ENCODE measurements at places on chromosomes 5 and 9.

GRCh38 chr5:131883984-131884383 lies 61.5 kb downstream of the MEIKIN start:
- no peak for DNase-seq

DNA sequence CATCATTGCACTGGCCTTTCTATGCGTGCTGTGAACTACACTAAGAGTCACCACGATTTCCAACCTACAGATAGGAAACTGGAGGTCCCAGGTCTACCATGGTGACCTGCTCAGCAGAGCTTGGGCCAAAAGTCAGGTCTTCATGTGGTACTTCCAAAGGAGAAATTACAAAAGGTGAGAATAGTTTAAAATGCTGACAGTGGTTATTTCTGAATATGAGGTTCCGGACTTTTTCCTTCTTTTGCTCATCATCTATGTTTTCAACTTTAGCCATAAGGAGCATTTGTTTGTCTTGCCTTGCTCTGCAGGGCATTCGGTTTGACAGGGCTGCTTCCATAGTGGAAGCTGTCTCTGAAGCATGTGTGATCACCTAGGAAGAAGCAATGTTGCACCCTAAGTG lies 282.1 kb upstream of the IRX1 start:
- no peak for DNase-seq

DNA sequence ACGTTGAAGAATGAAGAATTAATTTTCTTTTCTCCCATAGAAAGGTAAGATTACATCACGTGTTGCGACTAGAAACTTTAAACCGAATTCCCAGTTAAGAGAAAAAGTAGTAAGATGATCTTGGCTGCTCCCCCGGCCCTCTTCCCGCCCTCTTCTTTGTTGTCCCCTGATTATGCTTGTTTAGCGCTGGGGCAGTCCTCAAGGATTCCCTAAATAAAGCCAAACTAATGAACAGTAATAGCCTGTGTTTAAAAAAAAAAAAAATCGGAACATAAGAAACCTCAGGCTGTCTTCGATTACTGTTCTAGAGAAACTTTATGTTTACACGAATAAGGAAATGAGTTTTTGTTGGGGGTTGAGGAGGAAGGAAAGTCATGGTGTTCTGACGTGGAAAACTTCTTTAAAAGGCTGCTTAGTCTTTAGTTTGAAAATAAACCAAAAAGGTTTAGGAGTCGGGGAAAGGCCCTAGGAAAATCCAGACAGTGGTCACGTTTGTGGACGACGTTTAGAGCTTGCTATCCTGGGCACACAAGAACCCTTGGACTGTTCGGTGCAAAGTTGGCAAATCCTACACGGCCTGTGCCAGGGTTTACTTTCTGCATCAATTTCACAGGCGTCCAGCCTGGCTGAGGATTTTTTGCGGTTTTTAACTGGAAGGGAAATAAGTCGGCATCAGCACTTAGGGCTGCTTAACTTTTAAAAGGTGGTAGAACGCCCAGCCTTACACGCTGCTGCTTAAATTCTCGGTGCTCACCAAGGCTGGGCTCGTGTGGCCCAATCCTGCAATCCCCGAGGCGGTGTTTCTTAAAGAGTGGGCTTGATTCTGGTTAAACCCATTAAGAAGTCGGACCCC lies 1.1 kb upstream of the MAT2B start:
- DNase-seq, result no peak

DNA sequence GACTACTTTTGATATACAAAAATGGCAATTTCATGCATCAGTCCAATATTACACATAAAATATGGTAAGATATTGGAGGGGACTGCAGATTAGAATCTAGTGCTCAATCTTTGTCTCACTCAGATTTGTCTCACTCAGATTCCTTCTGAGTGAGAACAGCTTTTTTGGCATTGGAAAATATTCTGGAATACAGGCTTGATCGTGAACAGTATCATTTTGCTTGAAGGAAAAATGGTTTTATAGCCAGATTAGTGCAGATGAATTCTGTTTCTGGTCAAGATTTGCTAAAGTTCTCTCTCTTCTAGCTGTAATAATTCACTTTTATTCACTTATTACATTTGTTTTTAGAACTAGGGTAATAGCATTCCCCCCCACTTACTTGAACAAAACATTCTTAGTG lies 51.2 kb downstream of the MAN2A1 start:
- no peak for DNase-seq

DNA sequence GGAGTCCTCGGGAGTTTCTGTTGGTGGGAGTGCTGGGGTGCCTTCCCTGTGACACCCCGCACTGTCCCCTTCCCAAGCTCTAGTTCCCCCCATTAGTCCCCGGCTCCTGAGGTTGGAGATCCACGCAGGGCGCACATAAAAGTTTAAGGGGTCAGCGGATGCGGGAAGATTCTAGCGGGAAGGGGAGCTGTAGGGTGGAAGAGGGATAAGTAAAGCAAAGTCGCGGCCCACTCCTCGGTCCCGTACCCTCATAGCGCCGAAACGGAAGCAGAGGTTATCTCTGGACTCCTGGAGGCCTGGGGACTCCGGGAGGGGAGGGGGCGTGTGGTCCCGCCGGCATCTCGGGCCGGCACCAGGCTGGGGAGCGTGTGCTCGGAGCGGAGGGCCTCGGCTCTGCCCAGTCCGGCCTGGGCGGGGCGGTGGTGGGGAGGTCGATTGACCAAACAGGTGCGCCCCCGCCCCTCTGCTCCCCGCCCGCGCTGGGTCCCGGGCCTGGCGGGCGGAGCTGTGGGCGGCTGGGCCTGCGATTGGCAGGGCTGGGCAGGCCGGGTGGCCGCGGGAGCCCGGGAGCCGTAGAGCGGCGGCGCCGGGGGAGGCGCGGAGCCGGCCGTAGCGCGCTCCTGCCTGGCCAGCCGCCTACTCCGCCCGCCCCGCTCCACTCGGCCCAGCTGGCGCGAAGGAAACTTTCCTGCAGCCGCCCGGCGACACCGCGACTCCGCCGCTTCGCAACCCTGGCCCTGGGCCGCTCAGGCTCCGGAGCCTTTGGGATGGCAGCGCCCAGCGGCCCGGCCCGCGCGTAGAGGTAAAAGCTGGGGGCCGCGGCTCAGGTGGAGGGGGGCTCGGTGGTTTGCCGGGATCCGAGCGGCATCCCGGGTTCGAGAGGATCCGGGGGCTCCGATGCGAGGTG lies 52.2 kb upstream of the DAB2IP start:
- no peak for DNase-seq

- no peak for DNase-seq
Observed at GRCh38 chr5:157610990-157611389, 35.4 kb upstream of the ADAM19 start.

- no peak for DNase-seq
Observed at GRCh38 chr5:4097199-4097598, 501.6 kb downstream of the IRX1 start.

- DNase-seq, result no peak
Observed at GRCh38 chr9:72538921-72539702, 17.7 kb downstream of the TMC1 start.

DNA sequence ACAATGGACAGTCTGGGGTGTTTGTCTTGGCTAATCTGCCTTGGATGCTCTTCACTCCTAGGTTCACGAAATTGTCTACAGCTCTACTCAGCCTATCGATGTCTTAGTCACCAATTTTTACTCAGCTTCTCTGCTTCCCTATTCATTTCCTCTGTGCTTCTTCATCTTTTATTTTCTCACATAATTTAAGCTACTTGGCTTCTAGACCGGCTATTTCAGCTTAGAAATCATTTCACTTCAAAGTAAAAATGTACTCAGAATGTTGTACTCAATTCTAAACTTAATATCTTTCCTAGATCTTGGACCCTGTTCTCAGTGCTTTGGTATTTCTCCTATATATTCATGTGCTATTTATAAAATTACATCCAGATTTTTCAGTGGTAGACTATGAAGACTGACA lies 430.0 kb upstream of the FTMT start:
- DNase-seq, result no peak

DNA sequence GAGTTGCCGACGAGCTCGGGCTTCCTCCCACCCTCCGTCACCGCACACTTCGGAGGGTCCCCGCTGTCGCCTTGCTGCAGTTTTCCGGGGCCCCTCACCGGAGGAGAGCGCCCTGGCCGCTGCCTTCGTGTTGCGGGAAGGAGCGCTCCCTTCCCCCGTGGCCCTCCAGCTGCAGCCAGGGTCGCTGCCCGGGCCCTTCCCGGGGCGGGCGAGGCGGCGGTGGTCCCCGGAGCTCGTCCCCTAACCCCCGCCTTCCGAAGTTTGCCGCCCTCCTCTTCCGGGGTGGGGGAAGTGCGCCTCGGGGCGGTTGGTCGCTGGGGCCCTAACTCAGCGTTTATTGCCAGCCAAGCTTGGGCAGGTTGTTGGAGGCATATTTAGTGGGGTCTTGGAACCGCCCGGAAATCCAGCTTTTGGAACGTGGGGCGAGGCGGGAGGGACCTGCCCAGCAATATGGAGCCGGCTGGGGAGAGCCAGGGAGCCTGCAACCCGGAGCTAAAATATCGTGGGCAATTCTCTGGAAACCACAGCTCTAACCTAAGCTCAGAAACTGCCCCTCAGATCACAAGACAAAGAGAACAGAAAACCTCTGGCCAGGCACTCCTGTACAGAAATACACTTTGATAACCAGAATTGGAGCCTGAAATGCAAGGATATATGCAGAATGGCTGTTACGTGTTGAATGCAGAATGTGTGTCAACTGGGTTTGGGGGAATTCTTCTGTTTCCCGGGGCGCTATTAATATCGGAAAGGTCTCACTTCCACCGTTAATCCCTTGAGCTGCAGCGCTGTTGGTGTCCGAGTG lies 890 bp downstream of the PIK3R1 start:
- no peak for DNase-seq

DNA sequence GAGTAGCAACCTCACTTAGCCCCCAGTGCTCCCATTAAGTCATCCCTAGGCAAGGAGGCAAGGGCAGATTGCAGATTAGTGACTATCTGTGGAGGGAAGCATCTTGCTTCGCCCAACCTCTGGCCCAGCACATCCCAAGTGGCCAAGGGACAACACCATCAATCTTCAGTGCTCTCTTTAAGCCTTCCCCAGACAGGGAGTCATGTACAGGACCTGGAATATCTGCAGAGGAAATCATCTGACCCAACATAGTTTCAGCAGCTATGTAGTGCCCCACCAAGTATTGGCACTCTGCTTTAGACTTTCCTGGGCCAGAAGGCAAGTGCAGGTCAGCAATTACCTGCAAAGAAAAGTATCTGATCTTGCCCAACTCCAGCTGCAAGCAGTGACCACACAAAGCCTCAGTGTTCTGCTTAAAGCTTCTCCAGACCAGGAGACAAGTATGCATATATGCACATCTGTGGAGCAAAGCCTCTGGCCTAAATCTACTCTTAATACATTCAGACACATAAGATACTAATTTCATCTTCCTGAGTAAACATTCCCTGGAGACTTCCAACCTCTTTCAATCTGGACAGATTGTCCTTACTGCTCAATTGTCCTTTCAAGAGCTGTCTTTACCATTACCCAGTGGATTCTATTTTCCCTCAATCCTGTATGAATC lies 224.8 kb upstream of the VLDLR start:
- no peak for DNase-seq

GRCh38 chr9:137634016-137634415 lies 15.2 kb downstream of the EHMT1 start:
- DNase-seq, result no peak

DNA sequence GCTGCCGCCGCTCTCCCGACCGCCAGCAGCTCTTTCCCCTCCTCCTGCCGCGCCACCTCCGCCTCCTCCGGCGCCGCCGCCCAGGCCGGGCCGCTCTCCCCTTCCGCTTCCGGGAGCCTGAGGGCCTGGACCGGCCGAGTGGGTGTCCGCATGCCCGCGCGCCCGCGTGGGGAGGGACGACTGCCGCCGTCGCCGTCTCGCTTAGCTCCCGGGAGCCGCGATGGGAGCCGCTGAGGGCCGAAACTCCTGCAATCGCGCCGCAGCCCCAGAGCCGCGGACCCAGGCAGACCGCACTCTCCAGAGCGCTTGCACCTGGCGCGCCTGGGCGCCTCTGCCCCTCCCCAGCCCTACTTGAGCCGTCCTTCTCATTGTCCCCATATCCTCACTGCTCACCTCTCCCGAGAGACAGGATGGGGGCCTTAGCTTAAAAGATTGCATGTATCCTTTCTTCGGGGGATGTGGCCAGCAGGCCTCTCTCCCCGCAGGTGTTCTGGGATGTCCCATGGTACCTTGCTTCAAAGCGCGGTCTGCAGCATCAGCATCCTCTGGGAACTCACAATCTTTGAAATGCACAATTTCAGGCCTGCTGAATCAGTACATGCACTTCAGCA lies at the start of gene ZDHHC21:
Gene ZDHHC21 (minus strand): TSS at position 182 of the 611 bp plus-strand sequence. CDS start 19,092 bp downstream, outside the sequence.
- peak; percentile 27 for DNase-seq

DNA sequence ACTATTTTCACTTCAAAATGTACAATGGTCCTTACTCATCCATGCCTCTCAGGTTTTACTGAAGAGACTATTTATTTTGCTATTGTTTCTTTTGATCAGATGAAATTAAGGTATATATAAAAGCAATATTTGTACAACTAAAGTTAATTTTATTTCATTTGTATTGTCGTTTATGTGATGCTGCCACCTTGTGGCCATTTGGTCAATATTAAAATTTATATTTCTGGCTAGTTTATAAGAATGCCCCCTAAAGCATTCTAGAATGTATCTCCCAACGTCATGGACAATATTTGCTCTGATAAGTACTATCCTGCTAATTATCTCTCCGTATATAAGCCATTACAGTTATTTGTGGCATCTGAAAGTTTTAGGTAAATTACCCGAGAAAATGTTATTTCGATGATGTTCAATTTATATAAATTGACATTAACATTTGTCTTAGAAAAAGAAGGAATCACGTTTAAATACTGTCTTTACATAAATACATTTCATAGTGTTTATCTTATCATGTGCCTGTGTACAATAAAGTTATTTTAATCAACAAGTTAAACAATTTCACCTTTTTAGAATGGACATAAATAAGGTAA lies 680.0 kb downstream of the TAF11L14 start:
- DNase-seq, result no peak

DNA sequence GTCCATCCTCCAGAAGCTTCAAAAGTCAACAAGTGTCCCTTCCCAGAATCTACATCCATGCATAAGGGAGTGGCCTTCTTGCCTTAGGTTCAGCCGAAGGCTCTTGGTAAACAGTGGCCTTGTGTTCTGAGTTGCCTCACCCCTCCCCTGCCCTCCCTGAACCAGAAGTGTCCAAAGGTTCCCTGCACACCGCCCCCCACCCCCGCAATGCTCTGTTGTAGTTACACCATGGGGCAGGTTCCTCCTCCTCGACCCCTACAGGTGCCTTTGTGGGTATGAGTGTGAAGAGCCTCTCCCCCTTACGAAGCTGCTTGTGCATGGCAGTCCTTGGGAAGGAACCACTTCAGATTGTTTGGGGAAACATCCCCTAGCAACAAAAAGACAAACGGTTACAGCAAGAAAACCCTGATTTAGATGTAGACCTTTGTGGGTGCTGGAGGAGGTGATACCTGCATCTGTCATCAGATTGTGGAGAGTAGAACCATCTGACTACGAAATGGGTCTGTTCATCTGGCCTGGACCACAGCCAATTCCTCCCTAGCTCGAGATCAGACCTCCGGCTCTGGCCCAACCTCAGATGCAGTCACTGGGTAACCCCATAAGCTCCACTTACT lies 7.1 kb downstream of the SPACA9 start:
- no peak for DNase-seq

DNA sequence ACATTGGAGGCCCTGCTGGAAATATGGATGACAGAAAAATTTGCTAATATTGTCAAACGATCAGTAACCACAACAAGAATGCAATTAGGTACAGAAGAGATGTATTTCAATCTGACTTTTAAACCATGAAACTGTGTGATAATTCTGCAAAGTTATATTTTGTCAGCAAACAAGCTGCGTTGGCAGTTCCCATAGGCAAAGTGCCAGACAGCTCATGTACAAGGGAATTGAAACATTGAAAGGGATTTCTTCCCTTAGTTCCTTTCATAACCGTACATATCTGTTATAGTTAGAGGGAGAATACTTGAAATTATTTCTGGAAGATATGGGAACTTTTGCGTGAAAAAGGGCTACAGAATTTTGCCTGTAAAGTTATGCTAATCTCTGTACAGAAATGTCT lies 419.4 kb upstream of the PTGER4 start:
- DNase-seq, result no peak
